ENCODE measurements at places on chromosomes 13 and 19.

GRCh38 chr13:111353508-111353907 is 33.1 kb downstream of the TEX29 start:
- no peak overlapping the region for H3K27ac ChIP-seq
- H3K27me3 ChIP-seq: no peaks in the 10 kb centered on the region
- no peaks in the 10 kb centered on the region for H3K36me3 ChIP-seq
- H3K4me3 ChIP-seq: no peak overlapping the region
- peaks cover 4% of the 10 kb centered on the region for H3K4me1 ChIP-seq

DNA sequence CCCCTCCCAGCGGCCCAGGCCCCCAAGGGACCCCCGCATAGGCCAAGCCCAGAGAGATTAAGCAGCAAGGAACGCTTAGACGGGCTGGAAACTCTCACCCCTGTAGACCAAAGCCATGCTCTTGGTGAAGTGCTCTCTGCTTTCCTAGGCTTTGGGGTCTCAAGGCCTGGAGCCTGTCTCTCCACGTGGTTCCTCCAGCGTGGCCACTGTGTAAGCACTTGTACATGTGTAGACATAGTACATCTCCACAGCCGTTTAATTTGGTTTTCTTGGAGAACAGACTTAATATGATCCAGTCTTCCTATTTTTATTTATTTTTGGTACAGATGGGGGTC is 1.1 kb downstream of the NUDT19 start:
- H3K27ac ChIP-seq: peak overlapping the region; percentile 98
- H3K4me1 ChIP-seq: peaks cover 68% of the 10 kb centered on the region
- no peak for DNase-seq
- peak overlapping the region; percentile 93 for H3K4me3 ChIP-seq

- peaks cover 24% of the 10 kb centered on the region for H3K4me1 ChIP-seq
- H3K36me3 ChIP-seq: peaks cover 39% of the 10 kb centered on the region
- H3K27ac ChIP-seq: peak overlapping the region; percentile 49
- no peak for DNase-seq
Observed at GRCh38 chr13:49044836-49045235, 69.1 kb downstream of the FNDC3A start.

- H3K4me3 ChIP-seq: no peak overlapping the region
- H3K36me3 ChIP-seq: no peaks in the 10 kb centered on the region
- H3K4me1 ChIP-seq: peaks cover 13% of the 10 kb centered on the region
- no peaks in the 10 kb centered on the region for H3K27me3 ChIP-seq
- H3K27ac ChIP-seq: no peak overlapping the region
Observed at GRCh38 chr19:6693681-6694080, 23.7 kb upstream of the TNFSF14 start.

DNA sequence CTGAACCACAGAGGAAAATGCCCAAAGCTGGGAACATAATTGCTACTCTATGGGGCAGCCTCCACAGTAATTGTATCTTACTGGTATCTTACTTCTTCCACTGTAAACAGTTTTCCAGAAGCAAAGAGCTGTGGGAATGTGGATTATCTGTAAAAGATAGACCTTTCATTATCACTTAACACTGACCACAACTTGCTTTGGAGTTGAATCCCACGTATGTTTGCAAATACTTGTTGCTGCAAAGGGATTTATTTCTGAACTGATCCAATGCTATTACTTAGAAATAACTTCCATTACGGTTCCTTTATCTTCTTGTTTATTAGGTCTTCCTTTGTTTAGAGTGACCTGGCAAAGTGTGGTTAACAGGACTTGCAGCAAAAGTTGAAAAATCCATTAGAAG is 218.1 kb downstream of the KCTD12 start:
- peaks cover 5% of the 10 kb centered on the region for H3K4me1 ChIP-seq
- no peak for DNase-seq
- H3K36me3 ChIP-seq: no peaks in the 10 kb centered on the region
- no peak overlapping the region for H3K27ac ChIP-seq
- H3K4me3 ChIP-seq: no peak overlapping the region
- H3K27me3 ChIP-seq: no peaks in the 10 kb centered on the region

DNA sequence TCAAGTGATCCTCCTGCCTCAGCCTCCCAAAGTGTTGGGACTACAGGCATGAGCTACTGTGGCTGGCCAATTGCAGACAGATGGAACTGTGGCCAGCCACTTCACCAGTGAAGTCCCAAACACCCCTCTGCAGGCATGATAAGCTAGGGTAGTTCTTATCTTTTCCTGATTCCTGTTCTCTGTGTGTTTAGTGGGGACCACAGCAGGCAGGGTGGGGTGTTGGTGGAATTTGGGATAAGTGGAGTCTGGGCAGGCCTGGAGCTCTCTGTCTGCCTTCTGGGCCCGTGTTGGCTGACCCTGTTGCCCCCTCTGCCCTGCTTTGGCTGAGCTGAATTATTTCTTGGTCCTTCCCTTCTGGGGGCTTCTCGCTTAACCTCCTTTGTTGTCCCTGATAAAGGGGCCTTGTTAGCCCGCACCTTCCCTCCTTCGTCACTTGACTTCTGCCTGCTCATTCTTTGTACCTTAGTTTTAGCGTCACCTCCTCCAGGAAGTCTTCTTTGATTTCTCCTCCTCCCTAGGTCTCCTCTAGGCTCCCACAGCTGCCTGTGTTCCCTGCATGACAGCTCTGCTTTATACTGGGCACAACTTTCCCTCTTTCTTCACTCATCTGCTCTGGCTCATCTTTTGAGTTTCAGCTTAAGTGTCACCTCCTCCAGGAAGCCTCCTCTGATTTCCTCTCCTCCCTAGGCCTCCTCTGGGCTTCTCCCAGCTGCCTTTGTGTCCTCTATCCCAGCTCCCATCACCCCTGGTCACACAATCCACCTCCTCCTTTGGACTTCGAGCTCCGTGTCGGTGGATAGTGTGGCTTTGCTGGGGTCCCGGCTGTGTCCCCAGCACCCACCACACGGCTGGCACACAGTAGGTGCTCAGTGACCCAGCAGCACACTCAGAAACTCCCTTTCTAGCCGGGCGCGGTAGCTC is 1.7 kb upstream of the NCLN start:
- peaks cover 32% of the 10 kb centered on the region for H3K36me3 ChIP-seq
- H3K27ac ChIP-seq: peak overlapping the region; percentile 99
- no peak for DNase-seq
- H3K27me3 ChIP-seq: no peaks in the 10 kb centered on the region
- peaks cover 60% of the 10 kb centered on the region for H3K4me1 ChIP-seq

DNA sequence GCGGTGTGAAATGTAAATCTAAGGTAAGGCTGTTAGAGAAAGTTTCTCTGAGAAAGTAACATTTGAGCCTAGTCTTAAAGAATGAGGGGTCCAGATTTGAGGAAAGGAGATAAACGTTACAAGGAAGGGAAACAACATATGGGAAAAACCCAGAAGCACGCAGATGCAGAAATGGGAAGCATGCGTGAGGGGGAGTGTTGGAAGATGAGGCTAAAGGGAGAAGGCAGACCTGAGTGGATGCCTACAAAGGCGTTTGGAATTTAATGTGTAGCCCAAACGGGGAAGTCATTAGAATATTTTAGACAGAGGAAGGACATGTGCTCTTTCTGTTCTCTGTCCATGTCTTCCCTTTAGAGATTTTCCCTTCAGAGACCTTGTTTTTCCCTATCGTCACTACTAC is 61.0 kb downstream of the TPT1 start:
- no peaks in the 10 kb centered on the region for H3K27me3 ChIP-seq
- peaks cover 8% of the 10 kb centered on the region for H3K4me1 ChIP-seq
- no peak overlapping the region for H3K4me3 ChIP-seq
- no peak for DNase-seq
- H3K36me3 ChIP-seq: peaks cover 16% of the 10 kb centered on the region

DNA sequence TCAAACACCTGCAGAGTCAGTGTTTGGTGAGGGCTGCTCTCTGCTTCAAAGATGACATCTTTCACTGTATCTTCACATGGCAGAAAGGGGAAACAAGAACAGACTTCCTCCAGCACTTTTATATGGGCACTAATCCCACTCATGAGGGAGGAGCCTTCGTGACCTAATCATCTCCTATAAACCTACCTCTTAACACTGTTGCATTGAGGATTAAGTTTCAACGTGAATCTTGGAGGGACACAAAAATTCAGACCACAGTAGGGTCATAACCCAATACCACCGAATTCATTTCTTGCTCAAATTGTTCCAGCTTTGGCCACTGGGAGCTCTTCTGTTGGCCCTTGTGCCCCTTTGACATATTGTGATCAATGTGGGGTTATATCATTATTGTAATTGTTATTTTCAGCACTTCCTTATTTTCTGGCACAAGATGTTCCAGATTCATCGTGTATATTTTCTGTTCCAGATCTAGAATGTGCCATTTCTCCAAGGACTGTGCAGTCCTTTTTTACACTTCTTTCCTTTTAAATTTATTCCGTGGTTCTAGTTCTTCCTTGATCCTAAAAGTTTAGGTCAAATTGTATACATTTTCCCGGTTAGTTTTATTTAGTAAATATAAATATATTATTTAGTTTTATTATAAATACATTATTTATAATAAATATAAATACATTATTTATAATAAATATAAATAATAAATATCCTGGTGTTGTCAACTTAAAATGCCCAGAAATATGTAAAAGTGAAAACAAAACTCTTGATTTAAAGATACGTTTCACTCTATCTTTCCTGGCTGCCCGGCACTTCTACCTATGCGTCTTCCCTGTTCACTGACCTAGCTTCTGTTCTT is 35.5 kb upstream of the IGFL4 start:
- H3K27ac ChIP-seq: no peak overlapping the region
- DNase-seq: no peak
- peaks cover 7% of the 10 kb centered on the region for H3K4me1 ChIP-seq
- peaks cover 4% of the 10 kb centered on the region for H3K36me3 ChIP-seq

GRCh38 chr19:13961826-13962698 is 9.8 kb downstream of the DCAF15 start:
- H3K27me3 ChIP-seq: no peaks in the 10 kb centered on the region
- no peak overlapping the region for H3K27ac ChIP-seq
- H3K36me3 ChIP-seq: peaks cover 13% of the 10 kb centered on the region
- DNase-seq: no peak
- no peaks in the 10 kb centered on the region for H3K4me1 ChIP-seq

DNA sequence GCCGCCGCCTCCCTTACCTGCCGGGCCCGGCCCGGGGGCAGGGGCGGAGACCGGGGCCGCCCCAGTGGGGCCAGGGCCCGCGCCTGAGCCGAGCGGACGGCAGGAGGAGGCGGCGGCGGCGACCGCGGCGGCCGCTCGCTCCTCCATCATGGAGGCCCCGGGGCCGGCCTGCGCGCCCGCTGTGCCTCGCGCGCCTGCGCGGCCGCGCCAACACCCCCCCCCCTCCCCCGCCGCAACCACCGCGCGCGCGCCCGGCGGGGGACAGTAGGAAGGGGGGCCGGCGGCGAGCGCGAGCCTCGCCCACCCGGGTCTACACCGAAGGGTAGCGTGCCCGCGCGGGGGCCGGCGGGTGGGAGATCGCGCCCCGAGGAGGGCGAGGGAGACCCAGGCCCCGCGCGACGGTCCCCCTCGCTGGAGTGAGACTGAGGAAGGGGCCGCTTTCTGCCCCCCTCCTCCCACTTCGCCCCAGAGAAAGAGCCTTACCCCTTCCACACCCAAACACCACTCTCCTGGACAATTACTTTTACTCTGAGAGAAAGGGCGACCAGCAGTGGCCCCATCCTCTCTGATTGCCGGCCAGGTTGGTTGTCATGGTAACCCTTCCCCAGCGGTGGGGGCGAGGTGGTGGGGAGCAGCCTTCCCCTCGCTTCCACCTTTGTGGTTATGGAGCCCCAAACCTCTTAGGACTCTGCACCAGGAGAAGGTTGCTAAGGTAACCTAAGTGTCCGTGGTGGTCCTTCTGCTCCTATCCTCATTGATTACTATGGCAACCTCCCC is at the start of gene STRN4:
STRN4 (minus strand) TSS at position 170 of the 777 bp plus-strand sequence; CDS start at position 150, 20 bp downstream.
- H3K4me3 ChIP-seq: peak within 1 kb of the TSS; percentile 93
- peaks cover 14% of the 10 kb centered on the region for H3K36me3 ChIP-seq
- H3K27me3 ChIP-seq: no peaks in the 10 kb centered on the region
- peaks cover 42% of the 10 kb centered on the region for H3K4me1 ChIP-seq
- DNase-seq: peak; percentile 60

DNA sequence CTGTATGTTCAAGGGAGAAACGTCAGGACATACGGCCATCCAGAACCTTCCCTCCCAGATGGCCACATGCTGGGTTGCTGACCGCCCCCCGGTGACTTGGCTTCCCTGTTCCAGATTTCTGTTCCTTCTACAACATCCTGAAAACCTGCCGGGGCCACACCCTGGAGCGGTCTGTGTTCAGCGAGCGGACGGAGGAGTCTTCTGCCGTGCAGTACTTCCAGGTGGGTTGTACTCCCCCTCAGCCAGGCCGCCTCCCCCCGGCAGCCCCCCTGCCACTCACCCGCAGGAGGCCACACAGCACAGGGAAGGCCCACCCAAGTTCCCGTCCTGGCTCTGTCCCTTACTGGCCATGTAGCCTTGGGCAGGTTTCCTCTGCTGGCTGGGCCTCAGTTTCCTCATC is 20.5 kb downstream of the YIPF2 start:
- H3K4me1 ChIP-seq: no peaks in the 10 kb centered on the region
- no peak overlapping the region for H3K4me3 ChIP-seq
- peaks cover 16% of the 10 kb centered on the region for H3K36me3 ChIP-seq
- H3K27ac ChIP-seq: no peak overlapping the region

DNA sequence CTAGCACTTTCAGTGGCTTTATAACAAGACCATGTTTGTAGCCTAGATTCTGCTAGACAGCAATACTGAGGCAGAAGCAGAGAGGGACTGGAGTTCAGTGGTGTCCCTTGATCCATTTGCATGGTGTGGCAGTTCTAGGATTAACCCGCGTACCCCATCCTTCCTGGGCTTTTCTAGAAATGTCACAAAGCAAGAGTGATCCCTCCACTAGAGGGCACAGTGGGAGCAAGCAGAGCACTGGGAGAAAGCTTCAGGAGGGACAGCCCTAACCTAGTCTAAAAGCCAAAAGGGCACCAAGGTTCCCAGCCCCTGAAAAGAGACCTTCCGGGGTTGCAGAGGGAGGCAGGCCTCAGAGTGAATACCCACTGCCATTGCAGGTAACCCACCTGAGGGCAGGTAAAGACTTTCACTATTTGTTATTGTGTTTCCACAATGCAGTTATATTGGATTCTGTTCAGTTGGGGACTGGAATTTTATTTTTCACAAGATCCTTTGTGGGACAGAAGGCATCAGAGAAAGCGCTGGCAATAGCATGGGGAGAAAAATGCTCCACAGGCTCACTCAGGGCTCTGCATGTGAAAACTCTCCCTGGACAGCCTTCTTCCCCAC is 170.6 kb downstream of the FLT1 start:
- H3K4me3 ChIP-seq: no peak overlapping the region
- H3K4me1 ChIP-seq: peaks cover 4% of the 10 kb centered on the region
- H3K27me3 ChIP-seq: no peaks in the 10 kb centered on the region
- no peak overlapping the region for H3K27ac ChIP-seq
- no peaks in the 10 kb centered on the region for H3K36me3 ChIP-seq
- peak; percentile 60 for DNase-seq

All from activated naive CD8-positive, alpha-beta T cell treated with anti-CD3 and anti-CD28 coated beads, Interleukin-2, amount 50 U/mL, for 24 hours (primary cell).